ENCODE measurements at places on chromosomes 6 and 20.

DNA sequence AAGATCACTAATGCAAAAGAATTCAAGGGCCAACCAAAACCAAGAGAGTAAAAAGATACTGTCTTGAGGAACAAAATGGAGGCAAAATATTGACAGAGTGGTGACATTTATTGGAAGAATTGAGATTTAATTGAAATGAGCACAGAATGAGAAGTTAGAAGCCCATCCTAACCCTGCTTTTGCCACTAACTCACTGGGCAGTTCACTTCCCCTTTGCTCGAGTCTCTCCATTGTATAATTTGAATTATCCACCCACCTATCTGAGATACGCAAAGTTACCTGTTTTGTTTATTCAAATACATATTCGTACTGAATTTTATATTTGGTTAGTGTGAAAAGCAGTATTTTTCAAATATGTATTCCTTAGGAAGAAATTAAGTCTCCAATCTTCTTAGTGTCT, 204.5 kb upstream of the PRDM1 start:
- DNase-seq = no peak

GRCh38 chr6:148520109-148520841, 177.6 kb downstream of the SASH1 start:
- no peak for DNase-seq

DNA sequence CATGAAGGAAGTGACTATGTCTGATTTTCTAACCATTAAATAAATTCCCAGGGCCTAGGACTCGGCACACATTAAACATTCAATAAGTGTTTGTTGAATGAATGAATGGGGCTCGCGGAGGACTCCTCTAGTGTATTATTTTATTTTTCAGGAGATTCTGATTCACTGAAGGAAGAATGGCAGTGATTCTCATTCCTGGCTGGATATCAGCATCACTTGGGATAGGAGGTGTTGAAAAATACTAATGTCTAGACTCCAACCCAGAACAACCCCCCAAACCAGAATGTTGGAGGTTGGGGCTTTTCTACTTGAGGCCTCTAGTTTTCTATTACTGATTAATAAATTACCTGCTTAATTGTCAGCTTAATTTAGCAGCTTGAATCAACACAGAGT, 195.4 kb downstream of the BTBD3 start:
- DNase-seq = no peak

DNA sequence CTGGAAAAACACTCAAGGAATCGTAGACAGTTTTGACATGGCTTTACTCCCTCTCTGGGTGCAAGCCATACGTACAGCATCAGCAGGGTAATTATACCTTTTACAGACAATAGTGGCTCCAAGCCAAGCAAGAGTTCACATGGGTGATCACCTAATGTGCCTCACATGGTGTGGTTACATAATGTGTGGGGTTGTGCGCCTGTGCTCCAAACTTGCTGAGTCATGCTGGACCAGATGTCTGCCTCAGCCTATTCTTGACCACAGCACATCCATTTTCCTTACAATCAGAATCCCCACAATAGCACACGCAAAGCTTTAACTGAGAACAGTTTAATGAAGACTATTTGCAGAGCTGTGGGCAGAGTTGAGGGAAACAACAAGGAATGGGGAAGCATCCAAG, 74.5 kb downstream of the ALDH8A1 start:
- DNase-seq = no peak

GRCh38 chr20:15817351-15817750, 755.9 kb downstream of the KIF16B start:
- DNase-seq = no peak

- no peak for DNase-seq
These were observed 36.8 kb upstream of the FOXC1 start for GRCh38 chr6:1572892-1573291.

- DNase-seq = no peak
These were observed 2.4 kb downstream of the NKX2-2 start for GRCh38 chr20:21511485-21511849.

- DNase-seq = no peak
These were observed 87.8 kb upstream of the ARMC2 start for GRCh38 chr6:108760126-108761050.

GRCh38 chr20:20212675-20213096, 155.2 kb upstream of the INSM1 start:
- no peak for DNase-seq

GRCh38 chr6:158020272-158020711, 38.6 kb downstream of the SYNJ2 start:
- DNase-seq = no peak

GRCh38 chr6:84151669-84152068, 75.8 kb downstream of the CEP162 start:
- DNase-seq = no peak

DNA sequence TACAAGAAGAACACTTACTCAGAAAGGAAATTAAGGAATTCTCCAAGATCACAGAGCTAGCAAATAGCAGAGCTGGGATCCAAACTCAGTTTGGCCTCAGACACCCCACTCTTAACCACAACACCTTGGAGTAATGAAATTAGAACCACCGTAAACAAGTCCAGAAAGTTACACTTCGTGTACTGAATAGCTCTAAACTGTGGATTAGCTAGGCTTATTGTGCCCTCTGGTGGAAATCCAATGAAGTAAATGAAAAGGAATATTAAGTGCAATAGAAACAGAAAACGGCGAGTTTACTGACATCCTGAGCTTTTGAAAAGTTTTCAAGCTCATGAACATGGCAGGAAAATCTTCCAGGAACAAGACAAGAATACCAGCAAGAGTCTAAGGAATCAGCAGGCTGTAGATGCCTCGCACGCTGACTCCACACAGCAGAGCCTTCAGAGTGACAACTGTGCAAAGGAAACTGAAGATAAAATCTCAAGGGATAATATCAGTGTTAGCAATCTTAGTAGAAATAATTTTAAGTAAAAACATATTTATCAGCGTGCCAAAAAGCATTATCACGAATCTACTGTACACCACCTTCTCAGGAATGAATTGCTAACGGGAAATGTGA, 34.6 kb downstream of the FBXO5 start:
- DNase-seq = no peak

DNA sequence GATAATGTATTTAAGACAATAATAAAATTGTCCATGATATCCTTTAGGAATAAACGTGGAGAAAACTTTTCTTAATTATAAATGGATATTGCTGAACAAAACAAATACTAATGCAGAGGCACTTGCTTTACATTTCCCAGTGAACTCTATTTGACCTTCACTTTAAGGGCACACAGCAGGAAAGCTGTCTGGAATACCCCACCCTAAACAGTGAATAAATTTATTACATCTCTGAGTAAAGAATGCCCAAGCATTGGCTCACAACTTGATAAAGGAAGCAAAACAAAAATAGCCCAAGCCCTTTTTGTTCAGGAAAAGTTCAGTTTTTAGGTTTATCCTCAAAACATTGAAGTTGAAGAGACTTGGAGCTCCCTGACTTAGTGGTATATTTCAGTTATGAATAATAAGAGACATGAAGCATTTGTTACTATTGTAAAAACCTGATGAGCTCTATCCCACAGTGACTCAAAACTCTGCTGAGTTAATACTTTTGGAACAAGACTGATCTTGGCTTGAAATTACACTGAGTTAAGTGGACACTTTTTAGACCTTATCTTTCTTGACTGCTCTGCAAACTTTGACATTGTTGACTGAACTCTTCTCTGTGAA, 353.9 kb downstream of the BCKDHB start:
- no peak for DNase-seq

- no peak for DNase-seq
These were observed 25.9 kb upstream of the EFHC1 start for GRCh38 chr6:52394251-52394666.

- DNase-seq = no peak
These were observed 6.3 kb upstream of the HMGN4 start for GRCh38 chr6:26531897-26532296.

DNA sequence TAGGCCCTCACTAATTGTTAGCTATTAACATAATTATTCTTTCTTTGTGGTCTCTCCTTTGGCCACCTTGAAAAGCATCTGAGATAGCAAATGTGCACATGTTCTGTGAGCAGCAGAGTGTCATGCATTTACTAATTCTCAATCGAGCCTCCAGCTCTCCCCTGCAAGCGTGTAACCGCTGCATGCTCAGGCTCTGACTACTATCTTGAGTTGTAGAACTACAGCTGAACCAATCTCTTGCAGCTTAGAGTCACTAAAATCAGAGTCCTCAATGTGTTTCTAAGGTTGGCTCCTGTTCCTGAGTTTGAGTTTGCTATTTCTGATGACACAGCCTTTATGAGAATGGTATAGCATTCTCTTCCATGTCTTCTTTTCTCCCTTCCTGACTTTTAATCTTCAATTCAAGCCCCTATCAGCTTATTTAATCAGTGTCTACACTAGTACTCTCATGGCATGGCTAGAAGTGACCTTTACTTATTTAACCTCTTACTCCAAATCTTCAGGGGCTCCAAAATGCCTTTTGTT, 65.5 kb downstream of the PPP1R3G start:
- DNase-seq = no peak

GRCh38 chr6:88376197-88376596, 210.1 kb upstream of the CNR1 start:
- DNase-seq = no peak

DNA sequence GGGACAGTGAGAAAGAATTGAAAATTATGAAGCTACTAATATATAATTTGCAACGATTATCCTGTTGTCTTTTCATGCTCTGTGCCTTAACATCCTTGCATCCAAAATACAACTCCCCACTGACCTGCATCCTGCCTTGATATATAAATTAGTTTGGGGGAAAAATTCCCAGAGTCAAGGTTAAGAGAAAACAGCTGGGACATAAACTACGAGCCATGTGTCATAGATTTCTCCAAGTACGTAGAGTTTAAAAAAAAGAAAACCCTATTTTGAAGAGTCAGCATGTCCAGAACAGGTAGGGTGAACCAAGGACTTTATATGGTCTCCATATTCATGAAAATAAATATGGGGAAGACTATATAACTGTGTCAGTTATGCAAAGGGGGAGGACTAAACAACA, 123.8 kb upstream of the MARCKS start:
- DNase-seq = no peak

- DNase-seq = no peak
These were observed 331 bp upstream of the UFL1 start for GRCh38 chr6:96521306-96521643.

- no peak for DNase-seq
These were observed 6.0 kb downstream of the SDC4 start for GRCh38 chr20:45341939-45342854.

- no peak for DNase-seq
These were observed 1.4 kb upstream of the CHD6 start for GRCh38 chr20:41619360-41620100.

DNA sequence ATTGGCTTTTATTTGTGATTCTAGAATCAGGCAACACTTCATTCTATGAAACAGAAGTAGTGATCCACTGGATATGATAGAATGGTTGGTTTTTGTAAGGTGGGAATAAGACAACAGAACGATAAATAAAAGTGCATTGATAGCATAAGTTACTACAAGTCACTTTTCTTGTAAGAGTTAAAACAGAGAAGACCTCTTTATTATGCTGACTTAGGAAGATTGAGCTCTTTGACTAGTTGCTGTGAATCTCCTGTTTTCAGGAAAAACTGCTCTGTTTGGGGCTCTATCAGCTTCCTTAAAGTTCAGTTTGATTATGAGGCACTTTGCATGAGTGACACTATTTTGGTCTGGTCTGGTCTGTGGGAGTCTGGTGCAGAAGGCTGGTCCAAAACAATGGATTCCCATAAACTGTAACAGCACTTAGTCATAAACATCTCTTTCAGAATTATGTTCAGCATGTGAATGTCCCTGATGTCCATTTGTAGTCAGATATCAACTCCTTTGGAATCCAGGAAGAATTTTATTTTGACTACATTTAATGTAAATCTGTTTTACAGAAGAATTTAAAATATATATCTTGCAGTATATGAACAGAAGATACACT, 35.0 kb upstream of the DSE start:
- no peak for DNase-seq

DNA sequence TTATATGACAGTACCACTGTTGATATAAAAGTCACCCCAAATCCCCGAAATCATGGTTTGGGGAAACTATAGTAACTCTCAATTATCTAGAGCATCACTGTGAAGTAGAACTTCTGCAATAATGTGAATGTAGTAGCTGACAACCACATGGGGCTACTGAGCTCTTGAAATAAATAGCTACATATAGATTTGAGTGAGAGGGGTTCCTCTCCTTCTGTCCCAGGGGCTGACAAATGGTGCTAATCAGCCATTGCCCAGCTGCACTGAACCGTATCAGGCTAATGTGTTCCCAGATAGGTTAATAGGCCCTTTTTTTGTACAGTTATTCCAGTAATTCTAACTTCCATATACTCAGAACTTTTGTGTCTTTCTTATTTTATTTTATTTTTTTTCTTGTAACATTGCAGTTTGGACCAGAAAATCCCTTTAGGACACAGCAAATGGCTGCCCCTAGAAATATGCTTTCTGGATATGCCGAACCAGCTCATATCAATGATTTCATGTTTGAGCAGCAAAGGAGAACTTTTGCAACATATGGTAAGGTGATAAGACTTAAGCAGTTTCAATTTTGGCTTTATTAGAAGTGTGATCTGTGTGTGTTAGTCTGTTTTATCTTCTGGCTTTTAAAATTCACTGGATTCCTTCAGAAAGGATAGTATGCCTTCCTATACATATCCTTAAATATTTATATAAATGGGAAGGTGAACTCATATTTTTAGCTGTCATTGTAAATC, 21.1 kb downstream of the CDC40 start:
- DNase-seq = no peak

DNA sequence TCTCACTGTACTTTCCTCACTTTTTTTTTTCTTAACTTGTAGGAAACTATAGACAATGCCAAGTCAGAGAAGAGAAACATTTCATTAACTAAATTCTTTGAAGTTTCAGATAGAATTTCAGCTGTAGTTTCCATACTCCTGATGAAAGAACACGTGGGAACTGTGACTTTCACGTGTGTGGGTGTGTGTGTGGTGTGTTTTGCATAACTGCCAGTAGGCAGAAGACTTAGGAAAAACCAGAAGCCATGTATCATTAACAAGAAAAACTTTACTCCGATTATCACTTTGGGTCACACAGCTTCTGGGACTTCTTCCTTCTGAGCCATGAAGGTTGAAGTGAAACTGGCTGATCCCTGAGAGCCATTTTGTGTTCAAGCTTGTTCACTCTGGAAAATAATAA, 483.3 kb downstream of the TFAP2B start:
- DNase-seq = no peak

DNA sequence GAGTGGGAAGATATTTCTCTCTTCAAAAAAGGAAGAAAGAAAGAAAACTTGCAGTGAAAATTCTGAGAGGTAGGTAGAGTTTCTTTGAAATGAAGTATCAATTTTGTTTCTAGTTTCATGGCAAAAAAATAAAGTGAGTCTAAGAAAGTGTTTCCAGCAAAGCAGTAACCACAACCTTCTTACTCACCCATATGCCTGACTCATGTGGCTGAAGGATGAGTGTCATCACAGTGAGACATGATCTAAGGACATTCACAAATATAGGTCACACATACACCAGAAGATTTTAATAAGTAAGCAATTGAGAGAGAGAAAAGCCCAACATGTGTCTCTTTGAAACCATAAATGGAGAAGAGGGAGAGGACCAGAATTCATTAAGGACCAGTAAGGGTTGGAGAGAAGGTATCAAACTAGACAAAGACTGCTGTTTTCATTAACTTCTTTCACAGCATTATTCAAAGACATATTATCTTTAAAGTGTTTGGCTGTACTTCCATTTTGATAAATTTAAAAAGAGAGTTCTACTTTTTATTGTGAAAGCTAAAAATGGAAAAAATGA, 169.5 kb downstream of the FRK start:
- DNase-seq = no peak
